ENCODE measurements at places on chromosomes 16 and 17. TPM values are rescaled to one million over a fixed set of nuclear protein-coding genes. Genes with fewer than 3 reads are reported as not detected.

SOX8 gene
- total RNA-seq, result under 0.01 TPM

DNAH2 gene
- total RNA-seq, result 0.17 TPM

TEDC2 gene
- 1.7 TPM for total RNA-seq

DNA sequence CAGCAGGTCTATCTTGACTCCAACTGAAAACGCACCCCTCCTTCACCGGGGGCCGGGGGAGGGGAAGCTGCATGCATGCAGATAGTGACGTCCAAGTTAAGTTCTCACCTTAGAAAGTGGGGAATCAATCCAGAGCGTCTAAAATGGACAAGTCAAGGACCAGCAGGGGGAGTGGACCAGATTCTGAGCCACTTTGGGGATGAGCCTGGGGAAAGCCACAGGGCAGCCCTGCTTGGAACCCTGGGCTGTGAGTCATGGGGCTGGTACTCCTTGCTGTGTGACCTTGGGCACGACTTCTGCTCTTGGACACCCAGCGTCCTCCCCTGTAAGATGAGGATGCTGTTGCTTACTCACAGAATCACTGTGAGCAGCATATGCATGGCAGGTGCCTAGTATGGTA, 9.1 kb downstream of the TNFRSF13B start:
- DNase-seq, result no peak
- H3K36me3 ChIP-seq, result no peaks in the 10 kb centered on the region
- H3K27me3 ChIP-seq, result no peaks in the 10 kb centered on the region
- no peak overlapping the region for H3K4me3 ChIP-seq

- peaks cover 2% of the 10 kb centered on the region for H3K27me3 ChIP-seq
- H3K4me1 ChIP-seq, result no peaks in the 10 kb centered on the region
- H3K27ac ChIP-seq, result no peak overlapping the region
These were observed 12.3 kb downstream of the SDR42E2 start for GRCh38 chr16:22174642-22175041.

- H3K4me3 ChIP-seq, result no peak overlapping the region
- H3K4me1 ChIP-seq, result no peaks in the 10 kb centered on the region
- no peak for DNase-seq
- H3K27me3 ChIP-seq, result no peaks in the 10 kb centered on the region
These were observed 419.4 kb downstream of the PMP22 start for GRCh38 chr17:14845591-14846281.

DNA sequence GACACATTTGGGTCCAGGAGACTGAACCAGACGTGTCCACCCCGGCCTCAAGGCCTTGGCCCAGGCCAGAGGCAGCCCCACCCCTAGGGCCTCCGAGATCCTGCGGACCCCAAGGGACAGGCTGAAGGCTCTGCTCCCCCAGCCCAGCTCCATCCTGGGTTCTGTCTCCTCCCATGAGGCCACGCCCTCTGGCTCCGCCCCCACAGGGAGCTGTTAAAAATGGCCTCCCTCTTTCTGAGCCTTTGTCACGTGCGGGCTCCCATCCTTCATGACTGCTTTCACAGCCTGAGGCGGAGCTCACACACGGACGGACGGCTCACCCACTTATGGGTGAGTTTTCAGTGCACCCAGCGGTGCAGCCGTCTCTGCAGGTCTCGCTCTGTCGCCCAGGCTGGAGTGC, 6.5 kb upstream of the CACNA1H start:
- H3K27me3 ChIP-seq, result no peaks in the 10 kb centered on the region
- H3K4me3 ChIP-seq, result no peak overlapping the region
- no peaks in the 10 kb centered on the region for H3K36me3 ChIP-seq
- H3K27ac ChIP-seq, result no peak overlapping the region
- H3K4me1 ChIP-seq, result no peaks in the 10 kb centered on the region

DNA sequence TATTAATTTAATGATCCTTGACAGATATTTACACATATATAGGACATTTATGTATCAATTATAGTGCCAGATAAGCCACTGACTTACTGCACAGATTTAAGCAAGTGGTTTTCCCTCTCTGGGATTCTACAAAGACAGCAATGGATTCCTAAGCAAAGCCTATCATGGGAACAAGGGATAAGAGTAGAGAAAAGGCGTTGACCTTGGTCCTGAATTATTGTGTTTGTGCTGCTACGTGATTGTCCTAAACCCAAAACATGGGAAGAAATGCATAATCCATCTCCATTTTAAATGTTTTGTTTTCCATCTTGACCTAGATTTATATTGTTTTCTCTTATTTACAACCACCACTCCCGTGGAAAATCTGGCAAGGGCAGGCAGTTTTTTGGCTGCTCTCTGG, 14.0 kb downstream of the SLFN11 start:
- no peaks in the 10 kb centered on the region for H3K27me3 ChIP-seq
- peaks cover 14% of the 10 kb centered on the region for H3K36me3 ChIP-seq
- DNase-seq, result no peak

Measured in fibroblast of lung (primary cell).